Heart left ventricle (tissue), 16 donors: ENCODE measurements at places on chromosomes 3 and 15.

DNA sequence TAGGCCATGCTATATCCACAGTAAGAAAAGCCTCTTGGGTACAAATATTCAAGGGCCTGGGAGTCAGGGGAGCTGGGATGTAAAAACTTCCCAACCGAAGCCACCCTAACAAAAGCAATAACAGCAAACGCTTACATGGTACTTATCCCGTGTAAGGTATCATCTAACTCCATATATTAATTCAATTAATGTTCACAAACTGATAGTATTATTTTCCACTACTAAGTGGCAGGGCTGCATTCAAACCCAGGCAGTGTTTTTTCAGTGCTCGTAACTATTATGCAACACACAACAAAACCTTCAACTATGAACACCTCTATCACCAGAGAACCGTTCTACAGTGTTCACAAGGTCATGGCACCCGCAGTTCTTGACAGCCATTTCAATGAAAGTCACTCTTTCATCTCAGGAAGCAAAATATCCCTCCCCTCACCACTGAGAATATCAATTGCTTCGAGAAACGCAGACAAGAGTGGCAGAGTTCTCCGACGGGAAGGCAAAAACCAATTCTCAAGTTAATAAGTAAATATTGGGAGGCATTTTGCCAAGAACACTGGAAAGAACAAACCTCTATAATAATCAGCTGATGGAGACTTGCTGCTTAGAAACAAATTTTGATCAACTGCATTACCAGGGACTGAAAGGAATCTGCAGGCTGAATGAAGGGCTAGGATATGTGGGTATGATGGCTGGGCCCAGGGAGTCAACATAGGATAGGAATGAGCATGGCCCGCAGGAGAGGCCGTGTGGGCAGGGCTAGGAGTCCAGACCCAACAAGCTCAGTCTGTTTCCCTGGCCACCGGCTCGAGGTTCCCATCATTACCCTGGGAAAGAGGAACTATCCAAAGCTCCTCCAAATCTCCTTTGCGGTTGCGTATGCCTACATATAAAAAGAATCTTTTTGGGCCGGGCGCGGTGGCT, 72.3 kb downstream of the XXYLT1 start:
- no peak for DNase-seq
- no peak overlapping the region for H3K27ac ChIP-seq
- peaks cover 19% of the 10 kb centered on the region for H3K4me1 ChIP-seq
- no peak overlapping the region for H3K4me3 ChIP-seq
- H3K27me3 ChIP-seq = no peaks in the 10 kb centered on the region
- H3K36me3 ChIP-seq = no peaks in the 10 kb centered on the region

DNA sequence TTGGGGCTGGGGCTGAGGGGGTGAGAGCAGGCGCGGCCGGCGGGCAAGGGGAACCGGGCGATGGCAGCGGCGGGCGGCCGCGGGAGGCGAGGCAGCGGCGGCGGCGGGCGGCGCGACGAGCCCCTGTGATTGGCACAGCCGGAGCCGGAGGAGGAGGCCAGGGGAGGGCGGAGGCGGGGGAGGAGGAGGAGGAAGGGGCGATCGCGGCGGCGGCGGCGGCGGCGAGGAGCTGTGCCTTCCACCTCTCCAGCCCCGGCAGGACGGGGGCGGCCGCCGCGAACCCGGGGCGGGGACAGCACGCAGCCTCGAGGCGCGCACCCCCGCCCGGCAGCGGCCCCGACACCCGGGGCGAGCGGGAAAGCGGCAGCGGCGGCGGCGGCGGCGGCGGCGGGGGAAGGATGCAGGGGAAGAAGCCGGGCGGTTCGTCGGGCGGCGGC, at the start of gene SLCO3A1:
Gene SLCO3A1, plus strand, starts transcription at position 198 of the 437 bp plus-strand sequence.
- H3K27me3 ChIP-seq = no peaks in the 10 kb centered on the region
- H3K36me3 ChIP-seq = peaks cover 1% of the 10 kb centered on the region
- H3K4me3 ChIP-seq = peak within 1 kb of the TSS; percentile 42
- H3K4me1 ChIP-seq = peaks cover 23% of the 10 kb centered on the region
- DNase-seq = peak; percentile 92

DNA sequence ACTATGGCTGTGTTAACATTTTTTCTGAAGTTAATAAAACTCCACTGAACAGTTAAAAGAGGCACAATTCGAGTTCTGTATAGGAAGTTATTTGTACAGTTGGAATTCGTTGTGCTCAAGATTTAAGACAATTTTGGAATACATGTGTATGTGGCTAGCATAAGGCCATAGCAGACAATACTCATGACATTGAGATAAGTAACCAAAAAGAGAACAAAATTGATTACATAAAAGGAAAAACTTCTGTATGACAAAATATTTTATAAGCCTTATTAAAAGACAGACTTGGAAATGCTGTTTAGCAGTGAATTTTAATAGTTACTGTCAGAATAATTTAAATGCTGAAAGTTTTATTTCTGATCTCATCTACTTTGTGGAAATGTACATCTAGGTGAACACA, 17.7 kb upstream of the EDEM1 start:
- no peak for DNase-seq
- no peaks in the 10 kb centered on the region for H3K36me3 ChIP-seq
- no peak overlapping the region for H3K27ac ChIP-seq
- H3K27me3 ChIP-seq = no peaks in the 10 kb centered on the region
- no peak overlapping the region for H3K4me3 ChIP-seq
- peaks cover 22% of the 10 kb centered on the region for H3K4me1 ChIP-seq

GRCh38 chr15:39907216-39907615, 12.8 kb downstream of the GPR176 start:
- DNase-seq = no peak
- H3K4me1 ChIP-seq = no peaks in the 10 kb centered on the region
- H3K27ac ChIP-seq = no peak overlapping the region
- H3K4me3 ChIP-seq = no peak overlapping the region
- no peaks in the 10 kb centered on the region for H3K36me3 ChIP-seq
- no peaks in the 10 kb centered on the region for H3K27me3 ChIP-seq

DNA sequence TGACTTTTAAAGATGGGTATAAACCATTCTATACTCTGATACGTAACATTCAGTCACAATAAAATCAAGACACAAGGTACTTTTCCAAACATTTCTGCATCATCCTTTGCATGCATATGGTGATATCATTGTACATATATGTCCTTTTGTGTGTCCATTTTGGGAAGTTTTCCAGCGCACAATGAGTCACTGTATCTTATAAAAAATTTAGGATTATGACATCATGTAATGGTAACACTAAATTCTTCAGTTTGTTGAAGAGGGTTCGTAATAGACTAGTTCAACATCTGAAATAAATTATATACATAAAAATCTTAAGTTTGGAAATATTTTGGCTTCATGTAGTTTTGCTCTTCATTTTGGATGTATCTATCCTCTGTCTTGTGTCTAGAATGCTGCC, 480.9 kb downstream of the ROBO1 start:
- H3K4me1 ChIP-seq = no peaks in the 10 kb centered on the region
- no peaks in the 10 kb centered on the region for H3K36me3 ChIP-seq
- no peaks in the 10 kb centered on the region for H3K27me3 ChIP-seq

DNA sequence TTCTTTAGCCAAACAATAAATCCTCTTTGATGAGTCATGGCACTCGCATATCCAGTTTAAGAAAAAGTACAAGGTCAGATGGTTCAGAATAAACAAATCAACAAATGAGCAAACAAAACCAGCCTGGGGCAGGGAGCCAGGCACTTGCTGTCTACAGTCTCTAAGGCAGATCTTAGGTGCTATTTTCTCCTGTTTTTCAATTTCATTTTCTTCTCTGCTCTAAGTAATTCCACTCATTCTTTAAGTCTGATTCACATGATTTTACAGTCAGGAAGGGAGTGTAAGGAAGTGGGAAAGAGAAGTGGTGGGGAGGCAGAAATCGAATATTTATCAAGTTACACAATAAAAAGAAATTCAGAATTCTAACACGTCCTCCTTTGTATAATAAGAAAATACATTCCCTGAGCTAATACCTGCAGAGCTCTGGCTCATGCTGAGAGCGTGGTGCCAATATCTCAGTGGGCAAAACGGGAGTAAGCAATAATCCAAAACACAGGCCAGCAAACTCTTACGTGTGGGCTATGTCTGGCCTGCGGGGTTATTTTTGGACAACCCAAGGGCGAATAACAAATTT, 298.6 kb downstream of the ADAMTS17 start:
- no peak overlapping the region for H3K27ac ChIP-seq
- no peaks in the 10 kb centered on the region for H3K27me3 ChIP-seq
- no peak for DNase-seq
- H3K4me3 ChIP-seq = no peak overlapping the region

GRCh38 chr3:48709051-48709461, 8.0 kb downstream of the IP6K2 start:
- H3K27ac ChIP-seq = no peak overlapping the region
- H3K4me1 ChIP-seq = peaks cover 51% of the 10 kb centered on the region
- peaks cover 15% of the 10 kb centered on the region for H3K36me3 ChIP-seq
- no peaks in the 10 kb centered on the region for H3K27me3 ChIP-seq
- no peak for DNase-seq

- no peaks in the 10 kb centered on the region for H3K27me3 ChIP-seq
- no peak overlapping the region for H3K4me3 ChIP-seq
Observed at GRCh38 chr15:95304151-95304946, 1026.2 kb upstream of the NR2F2 start.

DNA sequence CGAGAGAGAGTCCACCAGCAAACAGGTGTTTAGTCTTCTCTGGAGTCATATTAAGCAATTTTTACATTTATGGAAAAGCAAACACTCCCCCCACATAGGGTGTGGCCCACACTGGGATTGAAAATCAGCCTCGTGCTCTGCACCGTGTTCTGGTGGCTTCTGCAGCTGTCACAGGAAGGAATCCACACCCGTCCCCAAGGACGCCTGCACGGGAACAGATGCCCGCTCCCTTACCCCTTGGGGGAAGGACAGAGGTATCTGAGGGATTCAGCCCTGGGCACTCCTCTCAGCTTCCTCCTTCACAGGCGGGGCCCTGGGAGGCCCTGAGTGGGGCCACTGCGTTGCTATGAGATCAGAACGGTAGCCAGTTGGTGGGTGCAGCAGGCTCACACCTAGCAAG, 27.8 kb downstream of the LIPC start:
- no peaks in the 10 kb centered on the region for H3K27me3 ChIP-seq
- H3K4me3 ChIP-seq = no peak overlapping the region
- DNase-seq = peak; percentile 75
- peak overlapping the region; percentile 66 for H3K27ac ChIP-seq

DNA sequence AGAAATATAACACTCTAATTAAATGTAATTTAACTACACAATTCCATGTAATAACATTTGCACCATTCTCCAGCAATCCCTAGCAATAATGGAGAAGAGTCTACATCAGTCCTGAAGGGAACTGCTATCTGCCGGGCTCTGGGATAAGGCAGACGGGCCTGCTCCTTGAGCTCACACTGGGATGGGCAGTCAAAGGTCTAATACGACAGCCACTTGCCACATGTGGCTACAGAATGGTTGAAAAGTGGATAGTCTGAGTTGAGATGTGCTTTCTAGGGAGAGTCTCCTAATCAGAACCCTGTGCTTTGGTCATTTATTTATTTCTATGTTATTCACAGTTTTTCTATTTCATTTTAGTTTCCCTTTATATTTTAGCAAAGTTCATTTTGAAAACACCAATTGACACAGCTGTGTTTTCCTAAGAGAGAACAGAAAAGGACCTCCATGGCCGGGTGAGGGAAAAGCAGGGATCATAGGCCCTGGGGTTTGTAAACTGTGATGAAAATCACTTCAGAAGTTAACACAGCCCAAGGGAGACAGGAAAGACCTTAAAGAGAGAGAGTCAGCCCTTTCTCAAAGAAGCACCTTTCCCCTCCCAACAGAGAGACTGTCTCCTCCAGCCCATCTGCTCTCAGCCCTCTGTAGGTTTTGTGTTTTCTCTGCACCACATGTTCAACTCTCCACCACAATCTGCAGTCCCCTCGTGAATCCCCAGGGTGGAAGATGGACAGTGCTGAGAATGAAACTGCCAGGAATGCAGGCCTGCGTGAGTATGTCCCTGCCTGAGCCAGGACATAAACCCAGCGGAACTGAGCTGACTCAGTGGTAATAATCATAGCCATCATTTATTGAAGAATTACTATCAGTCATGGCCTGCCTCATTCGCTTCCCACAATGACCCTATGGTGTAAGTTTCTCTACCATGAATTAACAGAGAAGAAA, 11.6 kb downstream of the FSIP1 start:
- DNase-seq = no peak
- H3K4me3 ChIP-seq = no peak overlapping the region
- H3K36me3 ChIP-seq = no peaks in the 10 kb centered on the region
- no peaks in the 10 kb centered on the region for H3K4me1 ChIP-seq
- no peaks in the 10 kb centered on the region for H3K27me3 ChIP-seq
